Stimulated activated naive CD8-positive, alpha-beta T cell treated with anti-CD3 and anti-CD28 coated beads, Interleukin-15, Interleukin-2, amounts not matched to agents 100 U/mL and 50 U/mL, for 24 hours (primary cell): ENCODE measurements at places on chromosomes 6 and 20.

DNA sequence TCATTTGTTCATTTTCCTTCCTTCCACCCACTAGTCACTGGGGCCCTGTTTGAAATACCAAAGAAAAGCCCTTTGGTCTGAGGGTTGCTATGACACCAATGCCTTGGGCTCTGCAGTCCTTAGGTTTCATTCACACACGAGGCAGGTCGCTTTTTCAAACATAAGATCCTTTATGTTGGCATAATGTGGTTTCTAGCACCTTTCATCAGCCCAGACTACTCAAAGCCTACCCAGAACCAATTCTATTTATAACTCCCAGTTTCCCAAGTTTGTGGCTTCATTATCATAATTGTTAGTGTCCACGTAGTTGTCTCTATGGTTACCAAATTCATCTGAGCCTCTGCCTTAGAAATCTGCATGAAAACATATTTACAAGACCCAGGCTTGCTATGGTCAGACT, 6.6 kb upstream of the TP53RK start:
- no peak for DNase-seq

DNA sequence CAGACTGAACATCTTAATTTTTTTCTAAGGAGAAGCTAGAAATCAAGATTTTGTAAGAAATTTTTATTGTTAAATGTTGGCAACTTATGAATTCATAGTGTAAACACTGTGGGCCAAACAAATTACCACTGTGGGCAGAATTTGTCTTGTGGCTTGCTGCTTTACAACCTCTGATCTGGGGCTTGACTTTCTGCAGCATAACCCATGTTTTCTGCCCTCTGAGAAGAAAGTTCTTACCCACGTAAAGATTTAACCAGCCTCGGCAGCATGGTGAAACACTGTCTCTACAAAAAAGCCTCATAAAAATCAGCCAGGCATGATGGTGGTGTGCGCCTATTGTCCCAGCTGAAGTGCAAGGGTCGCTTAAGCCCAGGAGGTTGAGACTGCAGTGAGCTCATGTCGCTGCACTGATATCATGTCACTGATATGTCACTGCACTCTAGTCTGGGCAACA, 12.9 kb downstream of the ITCH start:
- no peak for DNase-seq

GRCh38 chr20:60437418-60437817, 479.2 kb downstream of the CDH26 start:
- DNase-seq: no peak

DNA sequence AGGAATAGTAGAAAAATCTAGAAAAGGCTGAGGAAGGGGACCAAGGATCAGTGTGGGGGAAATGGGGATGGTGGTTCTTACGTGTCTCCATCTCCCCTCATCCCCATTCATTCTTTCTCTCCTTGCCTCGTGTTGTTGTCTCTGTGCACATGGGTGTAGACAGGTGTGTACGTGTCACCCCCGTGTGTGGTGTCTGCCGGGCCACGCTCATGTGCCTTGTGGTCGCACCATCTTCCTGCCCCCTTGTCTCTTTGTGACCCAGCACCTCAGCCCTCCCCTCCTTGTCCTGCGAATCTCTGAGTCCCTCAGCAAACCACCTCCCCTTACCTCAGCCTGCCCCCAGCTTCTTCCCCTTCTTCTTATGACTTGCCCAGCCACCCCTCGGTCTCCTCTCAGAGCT, 39.4 kb downstream of the FOXP4 start:
- no peak for DNase-seq

DNA sequence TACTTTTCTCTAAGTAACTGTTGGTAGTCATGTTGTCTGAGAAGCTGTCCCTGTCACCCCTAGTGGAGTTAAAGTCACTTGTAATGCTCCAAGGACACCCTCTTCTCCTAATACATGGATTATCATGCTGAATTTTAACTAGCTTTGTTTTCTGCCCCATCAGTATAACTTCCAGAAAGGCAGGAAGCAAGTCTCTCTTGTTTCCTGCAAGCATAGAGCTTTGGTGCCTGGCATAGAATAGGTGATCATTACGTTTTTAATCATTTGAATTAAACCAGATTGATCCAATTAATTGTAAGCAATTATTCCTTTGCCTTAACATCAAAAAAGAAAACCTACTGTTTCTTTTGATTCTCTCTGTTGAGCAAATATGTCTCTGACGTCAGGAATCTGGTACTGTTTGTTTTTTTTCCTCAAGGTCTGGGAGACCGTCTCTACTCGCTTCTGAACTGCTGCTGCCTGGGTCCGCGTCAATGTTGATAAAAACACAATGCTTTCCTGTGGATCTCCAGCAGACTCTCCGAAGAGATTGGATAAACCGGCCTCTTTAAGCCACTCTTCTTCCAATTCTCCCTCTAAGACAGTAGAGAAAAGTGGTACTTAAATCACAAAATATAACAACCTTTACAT, 71.8 kb downstream of the ARHGAP18 start:
- no peak for DNase-seq

DNA sequence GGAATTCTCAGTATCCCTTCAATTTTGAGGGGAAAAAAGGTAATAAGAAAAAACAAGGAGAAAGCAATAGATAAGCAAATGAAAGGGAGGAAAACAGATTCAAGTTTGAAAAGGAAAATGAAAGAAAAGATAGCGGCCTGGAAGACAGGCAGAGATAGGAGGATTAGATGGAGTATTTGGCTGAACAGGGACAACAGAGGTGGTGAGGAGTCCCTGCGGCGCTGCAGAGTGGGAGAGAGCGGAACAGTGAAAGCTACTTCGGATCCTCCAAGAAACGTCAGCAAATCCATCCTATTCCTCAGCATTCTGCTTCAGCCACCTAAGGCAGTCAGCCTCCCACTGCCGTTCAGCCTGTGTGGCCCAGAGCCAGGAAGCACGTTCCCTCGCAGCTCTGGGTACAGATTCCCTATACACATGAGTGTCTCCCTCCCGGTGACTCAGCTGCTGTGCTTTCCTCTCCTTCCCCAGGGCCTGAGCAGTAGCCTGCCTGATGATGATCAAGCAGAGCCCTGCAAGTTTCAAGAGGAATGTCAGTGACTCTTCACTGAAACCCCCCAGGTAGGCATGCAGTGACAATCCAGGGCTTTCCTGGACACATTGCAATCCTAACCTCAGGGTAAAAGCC, 43.4 kb upstream of the CDYL start:
- DNase-seq: no peak

DNA sequence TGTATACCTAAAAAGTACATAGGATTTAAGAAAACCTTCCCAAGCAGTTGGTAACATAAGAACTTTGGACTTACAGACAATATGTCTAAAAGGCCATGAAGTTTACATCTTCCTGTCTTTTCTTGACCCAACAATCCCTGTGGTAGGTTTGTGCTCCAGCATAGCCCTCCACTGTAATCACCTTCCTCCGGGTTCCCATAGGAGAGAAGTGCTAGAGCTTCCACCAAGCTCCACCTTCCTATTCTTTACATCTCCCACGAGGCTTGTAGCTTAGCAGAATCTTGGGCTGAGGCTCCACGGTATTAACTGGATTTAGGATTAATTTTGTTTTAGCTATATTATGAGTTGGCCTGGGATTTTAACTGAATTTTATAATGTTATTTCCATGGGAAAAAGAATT, 23.3 kb downstream of the ADGRG6 start:
- no peak for DNase-seq

DNA sequence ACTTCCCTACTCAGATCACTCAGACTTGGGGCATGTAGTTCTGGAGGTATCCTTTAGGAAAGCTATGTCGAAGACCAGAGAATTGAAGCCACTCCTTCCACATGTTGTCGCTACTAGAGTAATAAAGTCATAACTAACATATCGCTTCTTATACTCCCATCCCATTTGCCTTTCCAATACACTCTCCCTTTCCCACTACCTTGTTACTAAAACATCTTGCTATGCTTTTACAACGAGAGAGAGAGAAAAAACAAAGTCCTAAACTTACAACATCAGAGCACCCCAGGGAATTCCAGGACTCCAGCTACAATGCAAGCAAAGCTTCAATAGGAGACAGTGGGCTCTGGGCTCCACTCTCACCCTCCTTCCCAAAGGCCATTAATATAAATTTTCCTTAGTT, 5.1 kb upstream of the LAMP5 start:
- DNase-seq: no peak

GRCh38 chr20:11092151-11092550, 418.4 kb upstream of the JAG1 start:
- no peak for DNase-seq

- no peak for DNase-seq
Measured at GRCh38 chr6:54646069-54646950, 200.3 kb upstream of the FAM83B start.

GRCh38 chr6:130105996-130106704, 87.8 kb downstream of the L3MBTL3 start:
- no peak for DNase-seq

- DNase-seq: no peak
Measured at GRCh38 chr6:166026586-166027126, 141.0 kb downstream of the TBXT start.

DNA sequence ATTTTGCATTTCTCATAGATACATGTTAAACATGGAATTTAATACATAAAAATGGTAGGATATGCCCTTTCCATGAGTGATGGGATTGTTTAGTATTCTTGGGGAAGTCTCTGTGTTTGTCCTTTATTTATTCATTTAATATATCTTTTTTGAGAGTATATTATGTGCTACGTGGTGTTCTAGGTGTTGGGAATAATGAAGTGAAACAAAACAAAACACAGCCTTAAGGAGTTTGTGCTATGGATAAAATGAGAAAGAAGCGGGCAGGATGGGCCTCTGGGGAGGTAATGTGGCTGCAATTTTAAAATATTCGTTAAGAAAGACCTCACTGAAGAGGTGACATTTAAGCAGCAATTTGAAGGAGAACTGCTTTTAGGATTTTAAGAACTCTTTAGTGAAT, 851.5 kb downstream of the MAFB start:
- no peak for DNase-seq

- DNase-seq: no peak
Measured at GRCh38 chr6:148497257-148497656, 154.6 kb downstream of the SASH1 start.

- no peak for DNase-seq
Measured at GRCh38 chr6:137159912-137160311, 13.5 kb downstream of the IL22RA2 start.

DNA sequence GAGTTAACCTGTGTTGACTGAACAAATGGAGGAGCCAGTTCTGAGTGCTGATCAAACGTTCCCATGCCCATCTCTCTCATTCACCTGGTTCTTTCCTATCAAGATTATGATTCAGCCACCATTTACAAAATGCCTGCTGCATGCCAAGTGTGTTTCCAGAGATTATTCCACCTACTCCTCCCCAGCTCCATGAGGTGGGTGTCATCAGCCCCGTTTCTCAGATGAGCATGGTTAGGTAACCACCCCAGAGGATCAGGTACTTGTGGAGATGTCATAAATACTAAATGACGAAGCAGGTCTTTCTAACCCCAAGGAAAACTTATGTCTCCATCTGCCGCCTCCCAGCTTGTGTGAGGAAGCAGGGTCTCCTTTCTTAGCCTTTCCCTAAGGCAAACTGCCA, 2.1 kb downstream of the BANF2 start:
- DNase-seq: no peak

GRCh38 chr6:20700375-20700774, 166.1 kb downstream of the CDKAL1 start:
- no peak for DNase-seq

- peak; percentile 71 for DNase-seq
Measured at GRCh38 chr6:33313105-33313708, 671 bp downstream of the TAPBP start.

DNA sequence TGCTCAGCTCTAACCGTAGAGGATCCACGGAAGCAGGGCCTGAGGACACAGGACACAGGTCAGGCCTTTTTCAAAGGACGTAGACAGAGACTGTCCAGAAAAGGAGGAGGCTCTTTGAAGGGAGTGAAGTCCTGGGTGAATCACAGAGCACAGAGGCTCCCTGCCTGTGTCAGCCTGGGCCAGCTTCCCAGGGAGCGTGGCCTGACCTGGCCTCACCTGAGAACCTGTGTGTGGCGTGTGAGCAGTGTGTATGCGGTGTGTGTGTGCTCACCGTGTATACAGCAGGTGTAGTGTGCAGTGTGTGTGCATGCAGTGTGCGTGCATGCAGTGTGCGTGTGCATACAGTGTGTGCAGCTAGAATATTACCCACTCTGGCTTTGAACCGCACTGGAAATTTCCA, 56.0 kb upstream of the FNDC1 start:
- no peak for DNase-seq

- no peak for DNase-seq
Measured at GRCh38 chr6:22940581-22941290, 371.4 kb downstream of the HDGFL1 start.

- no peak for DNase-seq
Measured at GRCh38 chr20:17885544-17885943, 83.0 kb downstream of the SNX5 start.

- peak; percentile 27 for DNase-seq
Measured at GRCh38 chr20:19995220-19995863, 21.8 kb upstream of the NAA20 start.

- no peak for DNase-seq
Measured at GRCh38 chr6:41767112-41767833, 12.4 kb downstream of the FRS3 start.

DNA sequence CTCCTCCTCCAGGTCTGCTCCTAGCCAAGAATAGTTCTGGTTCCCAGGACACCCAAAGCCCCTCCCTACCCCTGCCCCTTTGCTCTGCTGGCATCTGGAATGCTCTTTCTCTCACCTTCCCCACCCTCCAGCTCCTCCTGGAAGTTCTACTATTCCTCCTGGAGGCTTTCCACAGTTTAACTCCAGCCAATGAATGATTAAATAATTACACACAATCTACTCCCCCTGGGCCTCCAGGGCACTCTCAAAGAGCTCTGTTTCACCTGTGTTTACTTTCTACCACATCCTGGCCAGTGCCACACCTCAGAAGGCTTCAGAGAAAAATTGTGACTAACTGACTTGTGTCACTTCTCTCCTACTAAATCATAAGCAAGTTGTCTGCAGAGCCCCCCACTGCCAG, 36.2 kb downstream of the GCM1 start:
- no peak for DNase-seq

DNA sequence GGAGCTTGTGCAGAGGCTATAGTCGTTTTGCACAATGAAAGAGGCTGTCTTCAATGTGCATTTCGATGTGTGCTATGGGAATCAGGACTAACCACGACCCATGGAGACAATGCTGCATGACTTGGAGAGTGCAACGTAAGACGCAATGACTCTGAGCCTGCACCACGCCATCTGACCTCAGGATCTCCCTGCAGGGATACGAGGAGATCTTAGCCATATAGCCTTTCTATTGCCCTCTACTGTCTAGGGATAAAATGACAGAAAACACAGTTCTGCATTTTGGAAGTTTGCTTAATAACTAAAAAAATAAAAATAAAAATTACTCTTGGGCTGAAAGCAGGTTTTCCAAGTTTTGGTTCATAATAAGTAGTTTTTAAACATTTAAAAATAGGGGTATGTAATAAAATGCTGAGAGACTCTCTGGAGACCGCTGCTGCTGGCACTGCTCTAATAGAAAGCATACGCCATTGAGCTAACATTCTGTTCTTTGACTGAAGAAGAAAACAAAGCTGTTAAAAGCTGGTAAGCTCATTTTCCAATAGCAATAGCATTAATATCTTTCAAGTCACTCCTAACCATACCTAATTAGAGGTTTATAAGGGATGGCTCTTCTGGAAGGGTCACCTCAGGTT, 87.2 kb downstream of the PDE7B start:
- no peak for DNase-seq
